SJCRH30 (cell line): ENCODE measurements at places on chromosomes 5 and 9. TPM values are rescaled to one million over a fixed set of nuclear protein-coding genes. Genes with fewer than 3 reads are reported as not detected.

The N4BP3 gene
- 43.8 and 45.8 TPM in 2 replicates for total RNA-seq

- H3K27me3 ChIP-seq: no peaks in the 10 kb centered on the region
- H3K27ac ChIP-seq: peak overlapping the region; percentile 55
- H3K4me3 ChIP-seq: no peak overlapping the region
Observed at GRCh38 chr9:86721226-86721781, 226.0 kb downstream of the GAS1 start.

The NREP gene
- 96.8 and 101 TPM in 2 replicates for total RNA-seq

DNA sequence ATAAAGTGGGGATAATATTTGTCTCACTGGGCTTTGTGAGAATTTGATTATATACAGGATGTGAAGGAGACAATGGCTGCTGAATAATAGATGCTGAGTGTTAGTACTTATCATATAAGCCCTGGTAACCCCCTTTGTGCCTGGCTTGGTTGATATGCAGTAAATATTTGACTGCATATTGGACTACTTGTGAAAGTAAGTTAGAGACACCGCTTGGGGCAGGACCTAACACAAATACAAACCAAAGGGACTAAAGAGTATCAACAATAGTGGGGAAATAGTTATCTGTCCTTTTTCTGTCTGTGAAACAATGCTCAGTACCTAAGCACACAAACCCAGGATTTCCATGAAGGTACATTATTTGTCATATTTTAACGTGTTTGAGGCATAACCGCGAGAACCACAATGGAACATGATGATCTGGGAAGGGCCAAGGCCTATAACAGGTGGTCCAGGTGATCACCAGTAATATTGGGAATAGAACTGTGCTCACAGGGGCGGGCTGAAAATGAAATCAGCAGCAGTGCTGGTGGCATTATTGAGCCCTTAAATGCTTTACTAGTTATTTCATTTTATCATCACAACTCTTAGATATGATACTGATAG is 138.2 kb upstream of the SMARCA2 start:
- H3K36me3 ChIP-seq: no peaks in the 10 kb centered on the region
- no peak overlapping the region for H3K27ac ChIP-seq
- DNase-seq: no peak
- H3K4me3 ChIP-seq: no peak overlapping the region
- no peaks in the 10 kb centered on the region for H3K4me1 ChIP-seq

- H3K27ac ChIP-seq: no peak overlapping the region
- H3K4me3 ChIP-seq: peak overlapping the region; percentile 65
- no peaks in the 10 kb centered on the region for H3K4me1 ChIP-seq
- no peak for DNase-seq
- no peaks in the 10 kb centered on the region for H3K27me3 ChIP-seq
Observed at GRCh38 chr9:96567203-96567700, 52.4 kb downstream of the CDC14B start.
